ENCODE measurements at places on chromosomes 13 and 19.

DNA sequence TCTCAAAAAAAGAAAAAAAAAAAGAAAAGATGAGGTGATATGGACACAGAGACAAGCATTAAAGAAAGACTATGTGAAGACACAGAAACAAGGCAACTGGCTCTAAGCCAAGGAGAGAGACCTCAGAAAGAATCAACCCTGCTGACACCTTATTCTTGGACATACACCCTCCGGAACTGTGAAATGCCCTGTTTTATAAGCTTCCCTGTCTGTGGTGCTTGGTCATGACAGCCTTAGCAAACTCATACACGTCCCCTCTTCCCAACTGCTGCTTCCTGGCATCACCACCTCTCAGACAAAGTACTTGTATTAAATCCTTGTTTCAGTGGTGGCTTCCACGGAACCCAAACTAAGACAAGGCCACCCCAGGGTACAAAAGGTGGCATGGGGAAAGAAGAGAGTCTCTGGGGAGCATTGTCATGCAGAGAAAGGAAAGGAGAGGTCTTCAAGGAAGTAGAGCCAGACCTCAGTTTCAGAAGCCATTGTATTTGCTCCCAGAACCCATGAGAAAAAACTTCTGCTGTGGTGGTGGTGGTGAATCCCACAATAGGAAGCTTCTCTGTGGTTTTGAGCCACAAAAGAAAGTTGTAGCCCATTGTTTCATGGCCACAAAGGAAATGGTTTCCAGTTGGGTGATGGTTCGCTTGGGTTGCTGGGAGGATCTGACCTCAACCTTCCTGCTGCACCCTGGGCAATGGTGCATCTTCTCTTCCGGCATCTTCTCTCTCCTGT lies 16.3 kb upstream of the TSPAN16 start:
- DNase-seq: no peak

DNA sequence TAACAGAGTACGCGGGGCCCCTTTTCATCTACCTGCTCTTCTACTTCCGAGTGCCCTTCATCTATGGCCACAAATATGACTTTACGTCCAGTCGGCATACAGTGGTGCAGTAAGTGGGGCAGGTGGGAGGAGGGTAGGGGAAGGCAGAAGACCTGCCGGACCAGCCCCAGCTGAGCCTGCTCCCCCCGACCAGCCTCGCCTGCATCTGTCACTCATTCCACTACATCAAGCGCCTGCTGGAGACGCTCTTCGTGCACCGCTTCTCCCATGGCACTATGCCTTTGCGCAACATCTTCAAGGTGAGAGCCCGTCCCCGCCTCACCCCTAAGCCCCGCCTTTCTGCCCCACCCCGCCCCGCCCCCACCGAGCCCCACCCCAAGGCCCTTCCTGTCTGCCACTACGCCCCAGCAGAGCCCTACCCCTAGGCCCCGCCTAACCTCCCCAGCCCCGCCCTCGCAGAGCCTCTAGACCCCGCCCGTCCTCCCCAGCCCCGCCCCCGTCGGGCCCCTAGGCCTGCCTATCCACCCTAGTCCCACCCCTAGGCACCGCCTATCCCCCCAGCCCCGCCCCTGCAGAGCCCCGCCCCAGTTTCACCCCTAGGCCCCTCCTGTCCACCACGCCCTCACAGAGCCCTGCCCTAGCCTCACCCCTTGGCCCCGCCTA lies 7.7 kb downstream of the NDUFB7 start:
- peak; percentile 60 for DNase-seq

- no peak for DNase-seq
Measured at GRCh38 chr19:8611391-8611876, 919 bp upstream of the ADAMTS10 start.

DNA sequence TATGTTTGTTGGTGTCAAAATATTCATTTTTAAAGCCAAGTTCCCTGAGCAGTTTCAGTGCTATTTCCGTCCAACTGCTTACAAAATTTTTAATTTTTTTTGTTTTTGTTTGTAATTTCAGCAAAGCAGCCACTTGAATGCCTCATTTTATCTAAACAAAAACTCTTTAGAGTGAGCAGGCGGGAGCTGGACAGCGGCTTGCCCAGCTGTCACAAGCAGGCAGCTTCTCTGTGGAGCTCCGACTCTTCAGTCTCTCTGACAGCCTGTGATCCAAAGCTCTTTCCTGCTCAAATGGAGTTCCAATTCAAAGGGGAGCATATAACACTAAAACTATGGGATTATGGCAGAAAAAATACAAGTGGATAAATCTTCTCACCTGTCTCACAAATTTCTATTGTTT lies 618.3 kb upstream of the PCDH20 start:
- no peak for DNase-seq

GRCh38 chr19:6464070-6464873 lies at the start of gene CRB3:
TSS of gene CRB3 (plus strand) at chr19:6464271. CDS start at chr19:6464702, 431 bp downstream.
- DNase-seq: no peak

DNA sequence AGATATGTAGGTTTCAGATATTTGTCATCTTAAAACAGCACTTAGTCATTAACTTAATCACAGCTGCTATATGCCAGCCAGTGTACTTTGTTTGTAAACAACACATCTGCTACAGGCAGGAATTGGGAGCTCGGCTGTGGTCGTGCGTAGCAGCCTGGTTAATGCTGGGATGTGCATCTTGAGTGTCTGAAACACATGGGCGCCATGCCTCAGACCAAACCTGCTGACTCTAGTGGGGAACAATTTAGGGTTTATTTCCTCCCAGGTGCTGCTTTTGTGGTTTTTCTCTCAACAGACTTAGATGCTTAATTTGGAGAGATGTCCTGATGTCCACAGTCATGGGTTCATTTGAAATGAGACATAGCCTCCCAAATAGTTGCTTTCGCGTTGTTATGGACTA lies 238.5 kb upstream of the TMTC4 start:
- DNase-seq: no peak
